Activated CD8-positive, alpha-beta memory T cell treated with anti-CD3 and anti-CD28 coated beads, Interleukin-2, amount 10 ng/mL, durations not matched to agents 7 days and 5 days (primary cell): ENCODE measurements at places on chromosomes 2 and 18. TPM values are rescaled to one million over a fixed set of nuclear protein-coding genes. Genes with fewer than 3 reads are reported as not detected.

CHRNG gene
- not detected for total RNA-seq

DNA sequence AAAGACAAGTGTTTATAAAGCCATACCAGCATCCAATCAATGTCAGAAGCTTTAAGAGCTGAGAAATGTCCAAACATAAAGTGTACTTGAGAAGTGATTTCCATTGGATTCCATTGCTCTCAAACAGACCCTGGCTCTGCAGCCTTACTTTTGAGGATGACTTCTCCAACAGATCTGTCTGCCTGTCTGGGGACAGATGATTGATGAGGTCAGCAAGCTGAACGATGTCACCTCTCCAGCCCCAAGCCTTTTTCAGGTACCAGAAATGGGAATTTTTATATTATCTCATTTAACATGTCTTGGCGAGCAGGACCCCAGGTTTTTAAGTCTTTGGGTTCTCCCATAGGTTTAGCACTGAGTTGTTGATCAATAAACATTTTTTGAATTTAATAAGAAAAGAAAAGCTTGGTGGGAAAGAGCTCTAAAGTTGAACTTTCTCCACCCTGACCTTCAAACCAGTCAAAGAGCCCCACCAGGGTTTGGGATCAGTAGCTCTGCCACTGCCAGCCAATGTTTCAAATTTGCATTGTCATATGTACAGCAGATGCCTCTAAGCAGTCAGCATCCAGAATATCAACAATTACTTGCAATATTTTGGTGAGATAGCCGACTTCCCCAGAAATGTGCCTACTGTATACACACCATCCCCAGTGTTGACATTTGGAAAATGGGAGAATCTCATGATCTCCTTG is 22.5 kb downstream of the PTPN18 start:
- no peak for DNase-seq

GRCh38 chr2:239150125-239151011 is 250.5 kb downstream of the HDAC4 start:
- peak; percentile 70 for DNase-seq

DNA sequence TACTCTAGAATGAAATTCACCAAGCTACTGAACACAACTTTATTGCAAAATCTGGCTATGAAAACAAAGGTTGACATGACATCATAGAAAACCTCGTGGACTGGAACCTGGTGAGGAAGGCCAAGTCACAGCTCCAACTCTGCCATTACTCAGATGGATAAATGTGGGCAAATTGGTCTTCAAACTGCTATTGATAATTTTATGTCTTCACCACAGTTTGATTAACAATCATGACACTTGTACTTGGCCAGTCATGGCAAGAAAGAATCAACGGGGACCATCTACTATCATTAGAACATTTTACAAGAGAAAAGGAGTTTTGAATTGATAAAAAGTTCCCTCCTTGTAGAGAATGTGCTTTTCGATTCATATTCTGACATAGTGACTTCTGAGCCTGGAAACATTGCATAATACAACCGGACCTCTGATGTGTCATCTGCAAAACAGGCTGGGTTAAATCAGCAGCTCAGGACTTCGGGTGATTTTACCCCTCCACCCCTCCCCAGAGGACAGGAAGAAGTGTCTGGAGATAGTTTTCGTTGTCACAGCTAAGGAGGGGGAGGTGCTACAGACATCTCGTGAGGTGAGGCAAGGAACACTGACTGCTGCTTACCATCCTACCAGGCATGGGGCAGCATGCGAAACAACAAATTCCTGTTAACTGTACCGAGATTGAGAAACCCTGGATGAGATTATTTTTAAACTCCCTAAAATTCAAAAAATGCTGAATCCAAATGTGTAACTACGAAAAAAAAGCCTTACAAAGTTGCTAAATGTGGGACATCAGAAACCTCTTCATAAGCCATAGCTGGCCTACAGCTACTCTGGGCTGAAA is 8.4 kb downstream of the L3MBTL4 start:
- no peak for DNase-seq

- DNase-seq = no peak
These were observed 27.4 kb upstream of the MBOAT2 start for GRCh38 chr2:9030841-9031240.

- DNase-seq = no peak
These were observed 86.1 kb downstream of the LONRF2 start for GRCh38 chr2:100236166-100236565.

CPS1 gene
- total RNA-seq = 0.96 TPM

DNA sequence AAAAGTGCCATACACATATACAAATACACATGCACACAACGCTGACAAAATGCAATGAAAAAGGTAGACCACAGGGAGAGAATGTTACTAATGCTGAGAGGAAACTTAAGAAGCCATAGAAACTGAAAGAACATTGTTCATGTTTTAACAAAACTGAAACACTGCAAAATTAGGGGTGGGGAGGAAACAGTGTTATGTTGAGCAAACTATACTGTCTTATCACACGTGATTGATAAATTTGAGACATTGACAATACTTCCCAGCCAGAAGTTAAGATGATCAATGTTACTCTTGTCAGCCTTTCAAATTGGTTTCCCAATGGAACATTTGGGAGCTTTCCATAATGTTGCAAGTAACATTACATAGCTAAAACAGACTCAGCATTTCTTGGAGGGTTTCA is 165.5 kb downstream of the L3MBTL4 start:
- DNase-seq = no peak

GRCh38 chr2:181677912-181678586 is 2.3 kb downstream of the NEUROD1 start:
- peak; percentile 79 for DNase-seq

GRCh38 chr2:118614841-118615271 is 232.6 kb downstream of the EN1 start:
- DNase-seq = no peak

- no peak for DNase-seq
These were observed 70.6 kb upstream of the OTOS start for GRCh38 chr2:240211096-240211495.

MLPH gene
- not detected for total RNA-seq

- no peak for DNase-seq
These were observed 664.2 kb downstream of the TDRD15 start for GRCh38 chr2:21787941-21788340.

DNA sequence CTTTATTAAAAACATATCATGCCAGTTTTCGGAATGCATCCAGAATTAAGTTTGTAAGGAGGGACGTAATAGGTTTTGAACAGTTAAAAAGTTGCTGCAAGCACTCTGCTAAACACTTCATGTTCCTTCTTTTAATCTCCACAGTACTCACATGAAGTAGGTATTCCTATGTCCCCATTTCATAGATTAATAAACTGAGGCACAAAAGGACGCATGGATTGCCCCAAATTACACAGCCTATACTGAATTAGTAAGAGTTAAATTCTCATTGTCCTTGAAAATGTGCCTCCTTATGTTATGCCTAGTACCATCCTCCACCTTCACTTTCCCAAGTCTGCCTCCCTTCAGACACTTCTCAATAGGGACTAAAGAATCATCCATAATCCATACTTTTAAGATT is 358.9 kb upstream of the ATP5MC3 start:
- no peak for DNase-seq

GRCh38 chr18:57347784-57348183 is 4.6 kb upstream of the ST8SIA3 start:
- no peak for DNase-seq

- no peak for DNase-seq
These were observed 25.7 kb downstream of the SULT1C4 start for GRCh38 chr2:108403494-108403893.

GRCh38 chr2:205073433-205074020 is 528.3 kb downstream of the PARD3B start:
- DNase-seq = no peak

GRCh38 chr2:172986040-172986439 is 89.6 kb upstream of the MAP3K20 start:
- DNase-seq = no peak

DNER gene
- not detected for total RNA-seq

DNA sequence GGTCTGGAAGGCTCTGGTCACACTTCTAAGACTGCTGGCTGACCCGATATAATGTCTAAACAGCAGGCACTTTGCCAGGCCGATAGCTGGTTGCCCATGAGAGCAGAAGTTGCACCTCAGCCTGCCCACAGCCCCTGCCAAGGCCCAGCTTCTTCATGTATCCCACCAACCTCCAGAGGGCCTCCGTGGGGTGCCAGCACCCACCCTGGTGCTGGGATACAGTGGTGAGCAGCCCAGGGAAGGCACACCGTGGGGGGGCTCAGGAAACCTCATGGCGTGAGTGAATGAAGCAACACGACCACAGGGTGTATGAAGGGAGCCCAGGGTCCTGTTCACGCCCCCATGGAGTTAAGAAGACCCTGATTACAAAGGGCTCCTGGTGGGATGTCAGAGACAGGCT is 16.2 kb upstream of the GLI2 start:
- no peak for DNase-seq

EDAR gene
- total RNA-seq = not detected

- DNase-seq = no peak
These were observed 157.9 kb downstream of the LRRC30 start for GRCh38 chr18:7388741-7389140.

DNA sequence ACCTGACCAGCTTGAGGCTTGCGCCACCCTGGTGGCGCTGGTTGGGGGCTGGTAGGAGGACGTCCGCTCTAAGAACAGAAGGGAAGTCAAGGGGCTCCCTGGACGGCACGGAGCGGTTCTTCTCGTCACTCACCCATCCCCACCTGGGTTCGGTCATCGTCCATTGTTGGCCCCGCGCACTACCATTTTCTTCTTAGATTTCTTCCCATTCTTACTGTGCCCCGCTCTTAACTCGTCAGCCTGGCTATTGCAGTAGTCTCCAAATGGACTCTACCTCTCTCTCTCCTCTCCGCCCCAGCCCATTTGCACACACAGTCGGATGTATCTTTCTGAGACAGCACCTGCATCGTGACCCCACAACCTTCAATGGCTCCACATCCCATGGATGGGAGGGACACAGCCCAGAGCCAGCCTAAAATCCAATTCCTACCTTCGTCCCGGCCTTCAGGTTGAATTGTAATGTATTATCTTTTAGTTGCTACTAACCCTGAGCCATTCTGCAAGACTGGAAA is 814 bp upstream of the RAB1A start:
- DNase-seq = no peak

DNA sequence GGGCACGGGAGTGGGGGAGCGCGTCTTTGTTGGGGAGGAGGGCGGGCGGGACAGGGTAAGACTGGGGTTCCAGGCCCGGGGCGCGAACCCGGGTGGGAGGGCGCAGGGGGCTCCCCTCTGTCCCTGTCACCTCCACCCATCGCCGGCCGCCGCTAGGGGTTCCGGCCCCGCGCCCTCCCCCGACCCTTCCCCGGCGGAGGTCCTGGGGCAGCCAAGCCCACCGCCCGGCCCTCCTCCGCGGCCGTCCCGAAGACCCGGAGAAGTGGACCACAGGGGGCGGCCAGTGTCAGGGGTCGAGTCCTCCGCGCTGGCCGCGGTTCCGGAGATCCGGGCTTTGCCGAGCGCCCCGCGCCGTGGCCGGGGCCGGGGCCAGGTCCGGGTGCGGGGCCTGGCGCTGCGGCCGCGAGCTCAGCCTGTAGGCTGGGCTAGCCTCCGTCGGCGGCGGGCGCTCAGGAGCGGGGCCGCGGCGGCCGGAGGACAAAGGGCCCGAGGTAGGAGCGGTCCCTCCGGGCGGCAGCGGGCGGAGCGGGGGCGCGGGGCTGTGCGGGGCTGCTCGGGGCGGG is 16.6 kb upstream of the E2F6 start:
- DNase-seq = peak; percentile 7

DNA sequence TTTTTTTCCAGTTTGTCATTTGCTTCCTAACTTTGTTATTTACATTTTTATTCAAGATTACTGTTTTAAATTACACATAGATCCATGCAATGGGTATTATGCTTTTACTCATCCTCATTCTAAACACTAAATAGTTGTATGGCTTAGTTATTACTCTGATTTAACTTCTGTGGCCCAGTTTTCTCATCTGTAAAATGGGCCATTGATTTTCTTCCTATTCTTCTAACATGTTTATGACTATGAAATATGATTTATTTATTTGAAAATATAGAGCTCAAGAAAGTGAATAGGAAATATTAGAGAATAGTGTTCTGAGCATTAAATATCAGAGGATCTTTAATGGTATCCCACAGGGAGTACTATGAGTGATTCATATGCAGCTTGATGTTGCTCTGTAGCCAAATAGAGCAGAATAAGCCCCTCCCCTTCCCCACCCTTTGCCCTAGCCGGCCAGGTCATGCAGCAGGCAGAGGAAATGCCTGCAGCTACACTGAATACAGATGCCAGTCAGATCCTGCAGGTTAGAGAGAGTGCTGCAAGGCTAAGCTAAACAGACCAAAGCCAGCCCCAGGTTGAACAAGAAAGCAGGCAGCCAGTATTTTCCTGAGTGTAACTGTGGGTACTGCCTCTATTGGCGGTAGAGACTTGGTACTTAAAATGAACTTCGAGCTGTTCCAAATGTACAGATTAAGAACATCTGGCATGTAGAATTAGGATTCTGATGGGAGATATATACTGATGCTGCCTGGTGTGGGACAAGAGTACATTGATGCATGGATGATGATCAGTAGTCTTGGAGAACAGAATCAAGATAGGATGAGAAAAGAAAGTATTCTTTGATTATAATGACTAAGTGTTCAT is 11.7 kb upstream of the ACYP2 start:
- DNase-seq = peak; percentile 72

PLA2R1 gene
- total RNA-seq = not detected

- no peak for DNase-seq
These were observed 78.8 kb upstream of the TTN start for GRCh38 chr2:178886006-178886405.

DNA sequence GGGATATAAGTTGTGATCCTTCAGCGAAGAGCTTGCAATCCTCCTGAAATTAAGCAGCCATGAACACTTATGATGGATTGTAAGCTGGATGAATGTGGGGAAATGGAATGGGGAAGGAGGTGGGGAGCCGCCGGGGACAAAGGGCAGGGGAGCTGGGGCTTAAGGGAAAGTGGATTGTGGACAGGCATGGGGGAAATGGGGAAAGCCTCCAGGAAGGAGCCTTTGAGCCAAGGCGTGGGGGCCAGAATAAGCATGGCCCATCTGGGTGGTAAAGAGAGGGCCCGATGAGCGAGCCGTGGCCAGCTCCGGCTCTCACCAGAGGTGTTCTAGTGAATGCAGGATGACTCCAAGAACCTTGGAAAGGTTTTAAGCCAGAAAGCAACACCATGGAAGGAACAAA is 124.0 kb downstream of the SMAD7 start:
- peak; percentile 9 for DNase-seq

RAPGEF4 gene
- not detected for total RNA-seq

TRABD2A gene
- 32.4 TPM for total RNA-seq

DNA sequence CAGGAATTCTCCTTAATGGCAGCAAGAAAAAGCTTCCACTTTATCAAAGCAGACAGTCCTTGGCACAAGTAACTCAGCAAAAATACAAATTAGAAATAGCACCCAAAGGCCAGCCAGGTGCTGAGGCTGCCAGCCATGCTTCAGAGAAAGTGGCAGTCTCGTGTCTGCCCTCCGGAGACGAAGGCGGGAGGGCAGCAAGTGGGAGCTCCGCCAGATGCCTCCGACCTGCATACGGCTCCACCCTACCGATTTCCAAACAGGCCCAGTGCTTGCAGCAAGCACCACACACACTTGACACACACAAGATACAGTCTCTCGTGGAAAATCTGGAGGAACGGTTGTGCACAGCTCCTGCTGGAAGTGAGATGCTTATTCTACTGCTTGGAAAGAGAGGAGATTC is 134.9 kb upstream of the REV1 start:
- no peak for DNase-seq
